GM12878 (cell line): ENCODE measurements at places on chromosomes 2 and 18. TPM values are rescaled to one million over a fixed set of nuclear protein-coding genes. Genes with fewer than 3 reads are reported as not detected.

- no peak for DNase-seq
Measured at GRCh38 chr2:58419983-58420382, 178.9 kb upstream of the FANCL start.

Gene HADHA
- polyA plus RNA-seq = 190 and 203 TPM in 2 replicates

- no peak for DNase-seq
Measured at GRCh38 chr2:176175709-176176607, 12.5 kb upstream of the HOXD1 start.

GRCh38 chr18:79200546-79201268 is 131.5 kb downstream of the ATP9B start:
- DNase-seq = no peak
